Hindlimb muscle (tissue), 1 donor: ENCODE measurements at places on chromosomes 7 and 10.

- peak; percentile 31 for DNase-seq
Observed at GRCh38 chr10:80070057-80070456, 8.4 kb upstream of the TMEM254 start.

GRCh38 chr10:95513008-95513589, 48.1 kb downstream of the SORBS1 start:
- DNase-seq = no peak

DNA sequence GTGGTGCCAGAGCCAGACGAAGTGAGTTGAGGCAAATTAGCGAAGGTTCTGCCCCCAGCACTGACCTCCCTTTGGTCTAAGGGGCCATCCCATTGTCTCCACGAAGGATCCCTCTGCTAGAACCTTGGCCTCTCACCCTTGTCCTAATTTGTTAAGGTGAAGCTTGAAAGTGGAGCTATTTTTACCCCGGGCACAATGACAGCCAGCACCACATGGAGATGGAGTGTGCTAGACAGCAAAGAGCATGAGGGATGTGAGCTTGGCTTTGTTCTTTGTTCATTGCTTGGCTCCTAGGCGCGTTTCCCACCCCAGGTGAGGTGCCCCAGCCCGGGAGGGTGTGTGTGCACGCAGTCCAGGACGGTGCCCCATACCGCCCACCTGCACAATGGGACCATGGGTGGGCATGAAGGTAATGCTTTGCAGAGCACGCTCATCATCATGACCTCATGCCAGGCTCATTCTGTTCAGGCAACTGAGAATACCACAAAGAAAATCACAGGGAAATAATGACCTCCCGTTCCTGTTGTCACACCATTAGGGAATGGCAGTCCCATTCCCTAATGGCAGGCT, 361.0 kb upstream of the FZD8 start:
- DNase-seq = no peak

GRCh38 chr10:78640796-78641636, 427.8 kb upstream of the ZMIZ1 start:
- no peak for DNase-seq

DNA sequence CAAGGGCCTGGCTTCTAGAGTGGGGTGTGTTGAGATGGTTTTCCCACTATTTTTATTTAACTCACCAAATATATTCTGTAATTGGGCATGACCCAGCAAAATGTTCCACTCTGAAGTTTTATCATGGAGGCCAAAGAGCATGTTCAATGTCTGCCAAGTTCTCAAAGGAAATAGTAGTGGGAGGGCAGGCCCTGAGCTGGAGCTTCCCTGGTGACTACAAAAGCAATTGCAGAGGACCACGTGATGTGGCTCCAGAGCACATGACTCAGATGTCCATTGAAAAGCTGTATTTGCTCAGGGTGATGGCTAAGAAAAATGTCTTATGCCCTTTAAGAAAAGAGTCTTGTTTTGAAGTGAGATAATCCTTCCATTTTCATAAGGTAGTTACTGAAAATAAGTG, 1024.8 kb downstream of the LRMDA start:
- DNase-seq = no peak

DNA sequence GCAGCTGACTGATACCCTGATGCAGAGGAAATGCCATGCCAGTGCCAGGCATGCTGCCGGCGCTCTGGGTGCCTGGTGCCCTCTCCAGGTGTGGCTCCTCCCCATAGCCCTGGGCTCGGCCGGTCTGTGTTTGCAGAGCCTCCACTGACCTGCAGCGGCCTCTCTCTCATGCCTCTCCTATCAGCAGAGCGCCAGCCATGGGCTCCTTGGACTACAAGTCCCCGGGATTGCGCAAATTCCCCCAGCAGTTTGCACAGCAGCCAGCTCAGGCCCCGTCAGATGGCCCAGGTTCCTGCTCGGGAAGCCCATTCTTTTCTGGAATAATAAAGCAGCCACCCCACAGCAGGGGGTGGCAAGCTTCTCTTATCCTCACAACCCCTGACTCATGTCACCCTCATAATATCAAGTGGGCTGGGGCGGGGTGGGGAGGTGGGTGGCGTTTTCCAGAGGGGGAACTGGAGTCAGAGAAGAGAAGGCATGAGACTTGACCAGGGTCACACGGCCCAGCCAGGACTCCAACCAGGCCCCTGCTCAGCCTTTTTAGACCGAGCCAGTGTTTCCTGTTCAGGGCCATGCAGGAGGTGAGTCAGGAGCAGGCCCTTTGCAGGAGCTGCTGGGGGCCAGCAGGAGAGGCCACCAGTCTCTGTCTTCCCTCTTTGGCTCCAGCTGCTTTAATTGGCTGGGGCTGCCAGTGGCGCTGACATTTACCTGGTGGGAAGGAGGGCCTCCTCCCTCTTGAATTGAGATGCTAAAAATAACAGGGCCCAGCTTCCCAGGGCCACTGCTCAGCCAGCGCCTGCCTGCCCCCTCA, 58.6 kb downstream of the ZMIZ1 start:
- no peak for DNase-seq

DNA sequence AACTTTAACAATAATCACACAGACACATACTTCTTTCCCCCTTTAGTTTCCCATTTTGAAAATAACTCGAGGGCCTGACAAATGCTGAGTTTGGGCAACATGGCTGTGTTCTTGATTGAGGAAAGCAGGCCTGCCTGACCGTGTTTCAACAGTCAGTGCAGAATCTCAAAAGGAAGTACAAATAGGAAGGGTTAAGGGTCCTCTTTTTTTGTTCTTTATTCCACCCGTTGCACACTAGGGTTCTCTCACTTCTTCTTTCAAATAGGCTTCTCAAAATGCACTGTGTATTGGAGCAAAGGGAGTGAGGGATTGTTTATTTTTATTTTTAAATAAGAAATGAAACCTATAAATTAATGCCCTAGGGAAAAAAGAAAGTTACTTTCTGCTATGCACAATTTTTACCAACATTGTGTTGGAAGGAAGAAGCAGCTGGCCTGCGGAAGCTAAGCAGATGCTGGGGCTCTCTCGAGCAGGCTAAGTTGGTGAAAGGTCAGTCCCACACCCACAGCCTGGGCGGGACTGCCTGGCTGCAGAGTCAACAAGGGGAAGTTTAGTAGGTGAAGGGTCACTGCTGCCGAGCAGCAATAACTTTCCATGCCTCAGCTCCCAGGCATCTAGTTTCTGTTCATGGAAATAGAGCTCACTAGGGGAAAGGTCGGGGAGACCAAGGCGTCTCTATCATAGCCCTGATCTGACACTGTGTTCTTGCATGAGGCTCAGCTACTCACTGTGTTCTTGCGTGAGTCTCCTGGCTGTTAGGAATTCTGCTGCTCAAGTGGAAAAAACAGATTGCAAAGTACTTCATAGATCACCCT, 12.2 kb upstream of the PDK4 start:
- peak; percentile 91 for DNase-seq

- peak; percentile 4 for DNase-seq
Observed at GRCh38 chr7:157136372-157136771, 2.4 kb upstream of the UBE3C start.

- peak; percentile 25 for DNase-seq
Observed at GRCh38 chr10:113027574-113028455, 77.8 kb downstream of the TCF7L2 start.

- DNase-seq = no peak
Observed at GRCh38 chr7:108014215-108014614, 11.3 kb upstream of the LAMB1 start.

DNA sequence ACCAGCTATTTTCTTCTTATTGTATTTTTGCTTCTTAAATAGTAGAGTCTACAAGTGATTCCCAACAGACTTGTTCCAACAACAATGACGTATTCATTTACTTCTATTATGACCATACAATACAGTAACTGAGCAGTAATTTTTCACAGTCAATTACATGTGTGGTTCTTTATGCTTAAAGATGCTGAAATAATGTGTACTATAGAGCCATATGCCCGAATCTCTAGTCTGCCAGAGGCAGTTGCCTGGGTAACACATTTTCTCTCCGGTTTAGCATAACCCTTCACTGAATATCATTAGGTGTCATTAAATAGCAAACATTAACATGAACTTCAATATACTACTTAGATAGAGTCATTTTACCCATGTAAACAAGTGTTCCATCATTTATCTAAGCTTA, 75.0 kb downstream of the SLC25A13 start:
- DNase-seq = no peak

GRCh38 chr7:24690251-24690650, 67.0 kb downstream of the GSDME start:
- no peak for DNase-seq

DNA sequence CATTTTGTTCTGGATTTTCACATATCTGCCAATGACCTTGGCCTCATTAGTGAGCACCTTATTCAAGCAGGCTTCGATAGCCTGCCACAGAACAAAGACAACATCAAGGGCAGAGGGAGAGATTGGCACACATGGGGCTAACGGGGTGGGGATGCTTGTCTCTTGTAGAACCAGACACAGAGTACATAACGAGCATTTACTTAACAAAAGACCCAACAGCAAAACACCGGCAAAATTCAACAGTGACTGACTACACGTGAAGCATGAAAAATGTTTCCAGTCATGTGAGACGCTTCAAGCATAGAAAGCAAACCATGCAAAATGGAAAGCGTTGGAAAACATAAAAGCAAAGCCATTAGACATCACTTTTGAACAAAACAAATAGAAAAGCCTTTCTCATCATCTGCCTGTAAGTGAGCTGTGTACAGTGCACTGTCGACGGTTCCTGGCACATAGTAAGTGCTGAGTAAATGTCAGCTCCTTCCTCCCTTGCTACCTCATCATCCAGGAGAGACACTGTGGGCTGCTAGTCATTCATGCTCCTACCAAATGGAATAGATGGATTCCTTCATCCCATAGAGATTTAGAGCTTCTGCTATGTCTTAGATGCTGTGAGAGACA, 134.4 kb upstream of the AGK start:
- DNase-seq = no peak

DNA sequence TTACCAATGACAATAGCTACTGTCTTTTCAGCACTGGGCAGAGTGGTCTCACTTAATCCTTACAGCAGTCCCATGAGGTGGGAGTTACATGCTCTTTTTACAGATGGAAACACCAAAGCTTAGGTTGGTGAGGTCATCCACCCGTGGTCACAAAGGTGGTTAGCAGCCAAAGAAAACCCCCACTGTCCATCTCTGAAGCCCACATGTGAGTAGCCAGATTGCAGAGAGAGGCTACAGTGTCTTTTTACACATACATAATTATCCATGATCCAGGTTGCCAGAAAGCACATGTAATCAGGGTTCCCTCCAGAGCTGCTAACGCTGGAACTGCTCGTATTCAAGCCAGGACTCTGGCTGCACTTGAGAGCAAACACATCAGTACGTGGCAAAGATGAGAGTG, 24.6 kb upstream of the ANKRD2 start:
- peak; percentile 61 for DNase-seq

DNA sequence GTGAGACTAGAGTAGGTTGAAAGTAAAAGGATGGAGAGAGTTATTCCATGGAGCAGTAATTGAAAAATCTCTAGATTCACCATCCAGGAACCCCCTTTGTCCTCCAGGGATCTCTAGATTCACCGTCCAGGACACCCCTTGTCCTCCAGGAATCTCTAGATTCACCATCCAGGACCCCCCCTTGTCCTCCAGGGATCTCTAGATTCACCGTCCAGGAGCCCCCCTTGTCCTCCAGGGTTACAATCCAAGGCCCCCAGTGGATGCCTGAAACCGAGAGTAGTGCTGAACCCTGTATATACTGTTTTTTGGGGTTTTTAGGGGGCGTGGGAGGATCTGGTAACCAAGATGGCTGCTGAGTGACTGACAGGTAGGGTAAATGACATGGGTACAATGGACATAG, 38.3 kb upstream of the PPP2R2D start:
- DNase-seq = no peak

DNA sequence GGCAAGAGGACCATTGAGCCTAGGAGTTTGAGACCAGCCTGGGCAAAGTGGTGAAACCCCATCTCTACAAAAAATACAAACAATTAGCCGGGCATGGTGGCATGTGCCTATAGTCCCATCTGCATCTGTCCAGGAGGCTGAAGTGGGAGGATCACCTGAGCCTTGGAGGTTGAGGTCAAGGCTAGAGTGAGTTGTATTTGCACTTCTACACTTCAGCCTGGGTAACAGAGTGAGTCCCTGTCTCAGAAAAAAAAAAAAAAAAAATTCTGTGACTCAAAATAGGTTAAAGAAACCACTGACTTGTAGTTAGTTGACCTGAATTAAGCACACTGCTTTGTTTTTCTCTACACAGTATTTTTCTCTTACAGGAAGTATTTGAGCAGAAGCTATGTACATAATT, 74.4 kb downstream of the METTL2B start:
- no peak for DNase-seq

GRCh38 chr10:78972947-78973900, 95.5 kb upstream of the ZMIZ1 start:
- DNase-seq = peak; percentile 90

DNA sequence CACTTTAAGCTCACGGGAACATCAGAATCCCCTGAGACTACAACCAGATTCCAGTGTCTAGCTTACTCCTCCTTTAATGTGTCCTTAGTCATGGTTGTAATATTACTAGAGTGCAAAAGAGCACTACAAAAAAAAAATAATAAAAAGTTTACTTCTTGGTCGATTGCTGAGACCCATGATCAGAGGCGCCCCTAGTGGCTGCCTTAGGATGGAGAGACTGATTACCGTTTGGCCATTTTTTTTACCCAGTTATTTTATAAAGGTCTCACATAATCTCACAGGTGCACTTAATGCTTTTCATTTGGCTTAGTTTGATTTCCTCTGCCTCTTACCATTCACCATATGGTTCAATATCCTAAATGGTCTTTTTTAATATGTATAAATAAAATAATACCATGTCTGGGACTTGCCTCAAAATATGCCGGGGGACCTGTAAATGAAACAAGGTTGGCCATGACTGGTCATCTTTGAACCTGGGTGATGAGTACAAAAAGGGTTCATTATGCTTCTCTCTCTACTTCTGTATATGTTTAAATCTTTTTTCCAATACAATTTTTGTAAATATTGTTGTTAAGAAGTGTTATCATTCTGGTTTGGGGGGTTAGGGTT, 331.5 kb upstream of the NFE2L3 start:
- DNase-seq = no peak
